ENCODE measurements at places on chromosomes 3 and 15.

GRCh38 chr3:99881121-99881524 lies 63.5 kb downstream of the CMSS1 start:
- DNase-seq, result no peak

GRCh38 chr15:80775338-80775737 lies 3.8 kb upstream of the CEMIP start:
- no peak for DNase-seq

DNA sequence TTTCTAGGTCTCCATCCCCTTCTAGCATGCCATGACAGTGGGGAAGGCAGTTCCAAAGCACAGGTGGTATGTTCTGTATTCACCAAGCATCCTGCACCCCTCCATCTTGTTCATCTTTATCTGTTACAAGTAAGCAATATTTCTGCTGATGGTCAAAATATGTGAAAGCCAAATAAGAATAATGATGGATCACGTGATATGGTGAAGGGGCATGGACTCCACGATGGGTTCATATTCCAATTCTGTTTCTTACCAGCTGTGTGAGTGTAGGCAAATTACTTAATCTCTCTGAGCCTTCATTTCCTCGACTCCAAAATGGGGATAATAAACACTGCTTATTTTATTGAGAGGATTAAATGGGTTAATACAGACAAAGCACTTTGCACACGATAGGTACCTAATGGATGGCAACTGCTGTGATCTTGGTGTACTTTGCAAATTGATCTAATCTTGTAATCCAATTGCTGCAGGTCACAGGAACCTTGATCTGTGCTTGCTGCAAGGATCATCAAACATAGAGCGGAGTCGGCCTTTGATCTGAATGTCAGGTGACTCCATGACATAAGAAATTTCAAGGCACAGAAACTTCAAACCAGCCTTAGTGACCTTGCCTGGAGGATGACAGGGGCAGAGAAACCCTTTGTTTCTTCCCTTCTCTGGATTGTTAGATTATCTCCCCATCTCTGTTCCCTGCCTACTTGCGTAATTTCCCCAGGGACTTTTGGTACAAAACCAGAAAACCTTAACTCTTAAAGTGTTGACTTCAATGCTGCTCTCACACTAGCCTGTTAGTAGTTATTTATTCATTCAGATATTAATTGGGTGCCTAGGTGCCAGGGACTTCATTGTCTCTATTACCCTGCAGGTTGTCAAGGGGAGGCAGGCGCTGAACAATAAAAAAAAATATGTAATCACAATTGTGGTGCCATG lies 25.8 kb downstream of the SIAH2 start:
- DNase-seq, result no peak

DNA sequence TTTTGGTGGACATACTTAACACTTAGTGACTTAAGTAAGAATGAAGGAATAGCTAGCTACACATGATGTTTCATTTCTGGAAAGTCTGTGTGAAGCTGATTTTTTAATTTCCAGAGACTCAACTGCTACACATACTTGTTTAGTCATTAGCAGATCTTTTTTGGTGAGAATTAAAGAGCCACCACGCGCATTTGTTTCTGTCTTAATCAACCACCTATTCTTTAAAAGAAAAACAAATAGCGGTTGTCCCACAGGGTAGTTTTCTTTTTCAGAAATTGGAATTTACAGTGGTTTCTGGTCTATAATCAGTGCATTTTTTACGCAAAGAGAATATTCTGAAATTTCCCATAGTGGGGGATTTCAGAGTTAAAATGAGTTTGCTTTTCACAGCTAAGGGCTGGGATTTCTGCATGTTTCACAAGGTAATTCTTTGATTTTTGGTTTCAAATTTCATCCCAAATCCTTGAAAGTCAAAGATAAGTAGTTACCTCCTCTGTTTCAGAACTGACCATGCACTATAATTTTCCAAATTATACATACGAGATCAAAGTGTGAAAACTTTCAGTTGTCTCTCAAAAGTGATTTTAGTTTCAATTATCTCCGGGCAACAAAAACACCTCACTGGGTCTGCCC lies 631.0 kb upstream of the GRM7 start:
- no peak for DNase-seq

GRCh38 chr15:60081976-60082375 lies 77.9 kb downstream of the FOXB1 start:
- DNase-seq, result no peak

GRCh38 chr3:104291878-104292277 lies 1074.8 kb upstream of the ALCAM start:
- peak; percentile 15 for DNase-seq

DNA sequence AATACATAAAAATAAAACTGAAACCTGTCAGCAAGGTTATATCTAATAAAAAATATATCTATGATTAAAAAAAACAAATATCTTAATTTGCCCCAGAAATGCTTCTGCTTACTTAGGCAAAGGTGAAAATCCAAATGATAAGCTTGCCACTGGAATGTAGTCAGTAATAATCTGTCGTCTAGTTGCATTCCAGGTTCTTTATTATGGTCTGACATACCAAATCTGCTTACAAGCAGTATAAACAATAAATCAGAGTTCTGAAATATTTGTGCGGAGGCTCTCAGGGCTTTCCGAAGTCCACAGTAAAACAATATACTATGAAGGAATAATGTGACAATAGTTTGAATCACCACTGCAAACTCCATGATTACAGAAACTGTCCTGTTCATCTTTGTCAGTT lies 1133.5 kb downstream of the ROBO1 start:
- no peak for DNase-seq

- DNase-seq, result no peak
These were observed 121.6 kb upstream of the LMOD3 start for GRCh38 chr3:69244039-69244438.

All from ELR (cell line).